ENCODE measurements at places on chromosomes 13 and 19. TPM values are rescaled to one million over a fixed set of nuclear protein-coding genes. Genes with fewer than 3 reads are reported as not detected.

The FREM2 gene
- total RNA-seq = 0.34 TPM

The APC2 gene
- under 0.01 TPM for total RNA-seq

The PEAK3 gene
- total RNA-seq = not detected

The DIRAS1 gene
- 3.3 TPM for total RNA-seq

The AZU1 gene
- not detected for total RNA-seq

The FLT3 gene
- total RNA-seq = not detected

The SHISA2 gene
- 36.0 TPM for total RNA-seq

The CYP2A7 gene
- total RNA-seq = not detected

The LRRC63 gene
- total RNA-seq = 1.00 TPM

The OR7A5 gene
- 2.9 TPM for total RNA-seq

The JAK3 gene
- total RNA-seq = 3.2 TPM

The IFNL3 gene
- not detected for total RNA-seq

The UHRF1 gene
- total RNA-seq = 12.4 TPM

The BLOC1S3 gene
- total RNA-seq = 5.8 TPM

The SCEL gene
- total RNA-seq = not detected

The DNAAF3 gene
- total RNA-seq = 2.1 TPM

The RBM26 gene
- total RNA-seq = 56.3 TPM

The CNFN gene
- 0.67 TPM for total RNA-seq

The SPRY2 gene
- total RNA-seq = 30.2 TPM
